ENCODE measurements at places on chromosomes 1 and 21.

DNA sequence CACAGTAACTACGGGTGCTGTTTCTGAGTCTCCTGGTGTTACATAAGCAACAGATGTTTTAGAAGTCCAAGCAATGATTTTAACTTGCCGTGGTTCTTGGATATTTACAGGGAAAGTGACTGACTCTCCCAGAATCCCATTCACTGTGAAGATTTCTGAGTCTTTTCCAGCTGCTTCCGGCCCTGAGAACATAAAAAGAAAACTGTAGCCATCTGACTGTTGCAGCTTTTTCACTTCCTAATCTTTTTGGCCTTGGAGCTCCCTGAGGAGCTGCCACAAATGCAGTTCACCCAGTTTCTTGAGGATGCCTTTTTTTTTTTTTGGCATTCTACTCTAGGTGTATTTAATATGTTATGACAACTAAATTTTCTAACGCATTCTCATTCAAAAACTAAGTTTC is 13.7 kb downstream of the CD84 start:
- no peak for DNase-seq

DNA sequence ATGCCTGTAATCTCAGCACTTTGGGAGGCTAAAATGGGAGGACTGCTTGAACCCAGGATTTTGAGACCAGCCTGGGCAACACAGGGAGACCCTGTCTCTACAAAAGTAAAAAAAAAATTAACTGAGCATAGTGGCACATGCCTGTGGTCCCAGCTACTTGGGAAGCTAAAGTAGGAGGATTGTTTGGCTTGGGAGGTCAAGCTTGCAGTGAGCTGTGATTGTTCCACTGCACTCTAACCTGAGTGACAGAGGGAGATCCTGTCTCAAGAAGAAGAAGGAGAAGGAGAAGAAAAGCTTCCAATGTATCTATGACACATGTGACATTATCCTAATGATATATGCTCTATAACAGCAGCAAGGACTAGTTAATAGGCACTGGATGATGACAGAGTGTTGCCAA is 20.1 kb upstream of the ARHGAP29 start:
- no peak for DNase-seq

- no peak for DNase-seq
Observed at GRCh38 chr1:13675151-13675651, 24.8 kb upstream of the PRDM2 start.

DNA sequence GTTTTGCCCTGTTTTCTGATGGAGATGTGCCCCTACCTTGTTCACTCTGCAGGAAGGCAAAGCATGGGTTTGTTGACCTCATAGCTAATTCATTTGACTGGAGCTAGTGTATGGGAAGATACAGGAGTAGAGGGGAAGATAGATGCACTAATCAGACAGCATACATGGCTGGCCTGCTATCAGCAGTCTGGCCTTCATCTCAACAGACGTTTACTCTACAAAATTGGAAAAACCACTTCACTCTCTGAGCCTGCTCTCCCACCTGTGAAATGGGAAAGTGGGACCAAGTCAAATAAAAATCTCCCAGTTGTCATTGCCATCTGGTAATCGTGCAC is 235.2 kb upstream of the RAB4A start:
- no peak for DNase-seq

DNA sequence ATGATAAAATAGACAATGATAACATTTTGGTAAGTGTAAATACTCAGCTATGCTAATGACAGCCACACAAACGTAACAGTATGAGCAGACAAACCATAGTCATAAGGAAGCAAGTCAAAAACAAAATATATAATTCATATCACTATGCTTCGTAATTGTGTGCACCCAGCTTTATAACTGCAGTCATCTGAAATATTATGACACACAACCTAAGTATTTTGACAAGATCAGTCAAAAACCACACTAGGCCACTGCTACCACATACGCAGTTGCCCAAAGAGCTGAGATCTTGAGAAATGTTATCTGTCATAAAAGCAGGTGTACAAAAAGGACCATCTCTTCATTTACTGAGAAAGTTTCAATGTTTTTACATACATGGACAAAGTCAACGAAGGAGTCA is 26.0 kb downstream of the RNASEL start:
- no peak for DNase-seq

GRCh38 chr1:180193141-180194047 is 36.7 kb upstream of the LHX4 start:
- DNase-seq = no peak

GRCh38 chr21:16535102-16535422 is 805.3 kb downstream of the USP25 start:
- no peak for DNase-seq

DNA sequence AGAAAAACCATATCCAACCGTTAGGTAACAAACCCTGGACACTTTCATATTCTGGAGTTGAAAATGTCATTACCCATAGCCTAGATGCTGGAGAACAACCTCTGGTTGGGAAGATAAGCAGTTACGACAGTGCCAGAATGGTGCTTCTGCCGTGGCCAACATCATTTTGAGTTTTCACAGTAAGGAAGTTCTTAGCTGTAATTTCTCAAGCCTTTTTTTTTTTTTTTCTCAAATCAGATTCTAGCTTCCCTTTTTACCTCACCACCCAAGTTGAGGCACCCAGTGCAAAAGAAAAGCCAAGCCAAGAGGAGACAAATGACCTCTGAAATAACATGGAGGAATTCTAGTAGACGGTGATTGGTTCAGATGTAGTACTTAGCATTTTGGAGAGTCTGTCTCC is 21.8 kb downstream of the PPT1 start:
- no peak for DNase-seq

DNA sequence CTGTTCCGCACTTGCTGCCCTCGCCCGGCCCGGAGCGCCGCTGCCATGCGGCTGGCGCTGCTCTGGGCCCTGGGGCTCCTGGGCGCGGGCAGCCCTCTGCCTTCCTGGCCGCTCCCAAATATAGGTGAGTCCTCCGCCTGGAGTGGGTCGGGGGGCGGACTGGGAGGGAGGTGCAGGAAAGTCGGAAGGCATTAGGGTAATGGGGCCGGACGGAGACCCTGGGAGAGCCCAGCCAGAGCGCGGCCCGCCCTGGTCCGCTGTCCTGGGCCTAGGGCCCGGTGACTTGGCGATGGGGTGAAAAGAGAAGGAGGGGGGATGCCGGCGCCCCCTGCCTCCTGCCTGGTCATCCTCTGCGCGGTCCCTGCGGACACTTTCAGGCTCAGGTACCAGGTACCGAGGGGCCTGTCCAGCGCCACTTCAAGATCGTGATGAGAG is 243 bp downstream of the ADAM15 start:
- no peak for DNase-seq

- no peak for DNase-seq
Observed at GRCh38 chr1:157115851-157116736, 16.5 kb upstream of the ETV3L start.

DNA sequence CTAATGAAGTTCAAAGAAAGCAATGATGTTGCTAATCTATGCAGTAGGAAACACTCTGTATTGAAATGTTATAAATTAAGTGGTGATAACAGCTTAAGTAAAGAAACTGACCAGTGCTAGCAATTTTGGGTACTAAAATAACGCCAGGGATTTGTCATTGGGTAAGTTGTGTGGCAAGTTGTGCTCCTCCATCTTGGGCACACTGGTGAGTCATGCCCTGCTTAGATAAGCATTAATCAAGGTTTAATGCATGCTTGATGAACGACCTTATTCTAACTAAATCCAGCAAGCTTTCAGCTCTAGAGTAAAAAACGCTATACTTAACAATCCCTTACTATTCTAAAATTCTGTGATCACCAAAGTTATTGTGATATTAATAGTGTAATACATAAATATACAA is 25.2 kb downstream of the VAMP4 start:
- DNase-seq = no peak

DNA sequence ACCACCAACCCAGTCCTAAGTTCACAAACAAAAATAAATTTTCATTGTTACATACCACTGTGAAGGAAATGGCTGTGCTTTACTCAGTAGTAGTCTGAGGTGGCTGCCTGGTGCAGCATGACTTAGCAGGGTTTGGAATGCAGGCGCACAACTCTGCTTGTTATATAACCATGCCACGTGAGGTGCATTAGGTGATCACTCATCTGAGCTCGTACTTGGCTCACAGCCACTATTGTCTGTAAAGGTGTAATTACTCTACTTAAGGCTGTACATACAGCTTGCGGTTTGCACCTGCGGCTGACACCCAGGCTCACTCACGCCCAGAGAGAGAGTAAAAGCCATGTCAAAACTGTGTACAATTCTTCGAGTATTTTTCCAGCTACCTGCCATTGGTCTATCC is 599.4 kb downstream of the LTN1 start:
- no peak for DNase-seq

DNA sequence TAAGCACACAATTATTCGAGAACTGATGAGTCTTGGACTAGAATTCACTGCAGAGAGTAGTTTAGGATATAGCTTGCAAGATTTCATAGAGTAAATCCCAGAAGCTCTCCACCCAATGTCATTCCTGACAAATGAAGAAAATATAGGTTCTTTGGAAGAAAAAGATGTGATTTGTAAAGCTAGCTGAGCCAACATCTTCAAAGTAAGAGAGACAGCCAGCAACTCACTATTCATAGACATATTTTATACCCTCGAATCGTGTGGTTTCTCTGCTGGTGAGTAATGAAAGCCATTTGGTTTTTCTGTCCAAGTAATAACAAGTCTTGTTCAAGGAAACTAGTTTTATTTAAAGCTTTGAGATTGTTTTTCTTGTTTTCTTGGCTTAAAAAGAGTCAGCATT is 165.7 kb upstream of the SYT6 start:
- no peak for DNase-seq

DNA sequence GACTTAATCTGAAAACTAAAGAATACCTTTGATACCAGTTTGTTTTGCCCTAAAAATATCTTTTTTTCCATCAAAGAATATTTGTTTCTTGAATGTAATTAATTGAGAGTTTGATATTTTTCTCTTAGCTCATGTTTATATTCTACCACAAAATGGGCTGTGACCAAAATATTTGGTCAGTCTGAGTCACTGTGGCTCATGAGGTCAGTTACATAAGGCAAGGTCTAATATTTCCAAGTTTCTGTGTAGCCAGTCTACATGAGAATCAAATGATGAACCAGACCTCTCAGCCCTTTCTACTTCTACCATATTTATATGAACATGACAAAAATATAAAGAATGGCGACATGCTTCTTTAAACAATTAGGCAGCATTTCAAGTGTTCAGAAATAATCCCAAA is 83.0 kb upstream of the IVNS1ABP start:
- DNase-seq = no peak
